ENCODE measurements at places on chromosomes 11 and 22.

DNA sequence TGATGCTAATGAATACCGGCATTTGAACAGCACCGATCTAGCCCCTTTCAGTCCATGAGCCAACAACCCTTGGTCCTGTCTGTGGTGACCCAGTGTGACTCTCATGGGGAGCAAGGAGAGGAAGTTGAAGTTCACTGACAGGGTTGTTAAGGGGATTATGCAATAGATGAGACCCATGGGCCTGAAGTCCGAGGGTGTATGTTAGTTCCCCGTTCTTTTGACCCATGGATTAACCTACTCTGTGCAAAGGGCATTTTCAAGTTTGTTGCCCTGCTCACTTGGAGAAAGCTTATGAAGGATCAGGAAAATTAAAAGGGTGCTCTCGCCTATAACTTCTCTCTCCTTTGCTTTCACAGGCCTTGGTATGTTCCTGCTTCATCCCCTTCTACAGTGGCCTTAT, 4.9 kb downstream of the PNPLA3 start:
- DNase-seq, result no peak

DNA sequence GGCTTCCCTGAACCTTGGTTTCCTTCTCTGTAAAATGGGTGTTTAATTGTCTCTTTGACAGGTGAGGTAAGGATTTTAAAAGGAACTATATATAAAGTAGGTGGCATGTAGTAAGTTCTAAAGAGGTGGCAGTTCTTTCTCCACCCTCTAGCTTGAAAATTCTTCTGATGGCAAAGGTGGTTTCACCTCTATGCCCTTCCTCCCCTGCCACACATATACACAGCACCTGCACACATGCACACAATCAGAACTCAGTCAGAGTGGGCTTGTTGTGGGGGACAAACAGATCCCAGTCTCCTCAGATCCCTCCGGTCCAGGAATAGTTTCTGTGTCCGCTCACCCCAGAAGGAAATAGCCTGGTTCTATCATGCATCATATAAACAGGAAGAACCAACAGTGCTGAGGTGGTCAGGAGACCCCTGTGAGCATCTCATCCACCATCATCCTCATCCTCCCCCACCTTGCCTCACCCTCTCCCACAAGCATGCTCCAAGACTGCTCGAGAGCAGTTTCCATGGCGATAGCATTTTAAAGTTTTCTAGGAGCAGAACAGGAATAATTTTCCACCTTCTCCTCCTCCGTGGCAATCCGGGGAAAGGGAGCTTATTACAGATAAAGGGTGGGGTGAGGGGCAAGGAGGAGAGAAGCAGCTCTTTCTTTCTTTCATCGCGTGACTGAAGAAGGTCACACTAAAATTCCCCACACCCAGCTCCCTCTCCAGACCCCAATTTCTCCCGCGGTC, 123.6 kb downstream of the CHST1 start:
- no peak for DNase-seq

- no peak for DNase-seq
Measured at GRCh38 chr11:38156495-38157146, 1558.6 kb upstream of the RAG2 start.

- DNase-seq, result no peak
Measured at GRCh38 chr11:12835286-12835685, 161.1 kb downstream of the TEAD1 start.

DNA sequence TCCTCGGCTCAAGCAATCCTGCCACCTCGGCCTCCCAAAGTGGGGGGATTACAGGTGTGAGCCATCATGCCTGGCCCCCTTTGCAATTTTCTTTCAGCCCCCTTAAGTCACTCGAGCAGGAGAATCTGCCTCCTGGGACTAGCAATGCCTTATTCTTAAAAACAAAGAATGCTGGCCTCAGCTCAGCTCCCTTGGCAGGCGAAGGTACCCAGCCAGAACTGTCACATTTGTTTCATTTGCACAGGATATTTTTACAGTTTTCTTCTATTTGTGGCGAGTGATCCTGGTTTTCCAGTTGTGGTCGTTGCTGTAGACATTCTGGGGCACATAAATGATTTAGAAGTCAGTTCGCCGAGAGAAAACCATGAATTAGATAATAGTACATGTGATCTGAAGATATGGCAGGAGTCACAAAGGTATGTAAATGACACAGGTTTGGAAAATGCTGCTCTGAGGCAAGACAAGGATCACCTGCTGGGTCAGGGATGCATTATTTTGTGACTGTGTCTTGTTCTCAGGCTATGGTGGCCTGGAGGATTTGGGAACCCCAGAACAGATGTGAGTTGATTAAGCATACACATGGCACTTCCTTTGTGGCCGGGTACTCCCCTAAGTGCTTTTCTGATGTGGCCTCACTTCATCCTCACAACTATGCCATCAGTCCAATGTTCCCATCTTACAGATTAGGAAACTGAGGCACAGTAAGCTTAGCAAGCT, 51.2 kb upstream of the SLC22A12 start:
- DNase-seq, result no peak

- DNase-seq, result no peak
Measured at GRCh38 chr22:40414838-40415505, 44.6 kb downstream of the SGSM3 start.

DNA sequence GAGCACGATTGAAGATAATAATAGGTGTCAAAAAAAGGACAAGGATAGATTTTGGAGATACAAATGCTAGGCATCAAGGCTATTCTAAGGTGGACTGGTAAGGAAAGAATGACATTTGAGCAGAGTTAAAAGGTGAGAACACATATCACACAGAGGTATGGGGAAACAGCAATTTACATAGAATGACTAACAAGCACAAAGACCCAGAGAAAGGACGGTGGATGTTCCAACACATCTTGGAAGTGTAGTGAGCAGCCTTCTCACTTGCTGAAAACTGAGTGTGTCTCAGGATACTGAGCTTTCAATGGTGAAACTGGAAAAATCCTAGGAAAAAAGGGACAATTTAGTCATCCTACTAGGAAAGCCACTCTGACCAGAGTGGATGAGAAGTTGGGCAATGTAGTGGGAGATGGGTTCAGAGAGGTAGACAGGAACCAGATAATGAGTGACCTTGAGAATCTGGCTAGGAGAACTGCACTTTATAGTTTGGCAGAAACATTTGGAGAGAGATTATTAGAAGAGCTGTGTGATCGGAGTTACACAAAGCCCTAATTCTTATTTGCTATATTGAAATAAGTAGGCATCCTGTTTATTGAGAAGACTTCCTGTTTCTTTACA, 706.0 kb downstream of the KCNA4 start:
- DNase-seq, result no peak

Data from NCI-H510A (cell line).